Activated naive CD8-positive, alpha-beta T cell treated with anti-CD3 and anti-CD28 coated beads, Interleukin-2, amount 50 U/mL, for 16 hours (primary cell): ENCODE measurements at places on chromosomes 12 and 14.
A peak's percentile ranks its signal among the peaks of the same experiment; 100 is the strongest.

DNA sequence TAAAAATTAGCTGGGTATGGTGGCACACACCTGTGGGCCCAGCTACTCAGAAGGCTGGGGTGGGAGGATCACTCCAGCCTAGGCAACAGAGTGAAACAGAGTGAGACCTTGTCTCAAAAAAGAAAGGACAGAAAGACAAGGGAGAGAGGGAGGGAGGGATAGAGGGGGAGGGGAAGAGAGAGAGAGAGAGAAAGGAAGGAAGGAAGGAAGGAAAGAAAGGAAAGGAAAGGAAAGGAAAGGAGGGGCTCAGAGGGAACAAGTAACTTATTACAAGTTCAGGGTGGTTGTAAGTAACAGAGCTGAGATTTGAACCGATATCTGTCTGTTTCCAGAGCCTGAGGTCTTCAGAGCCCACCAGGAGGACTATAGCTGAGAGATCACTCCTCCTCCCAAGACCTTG lies 8.3 kb downstream of the IFFO1 start:
- DNase-seq, result no peak

GRCh38 chr14:79040790-79041189 lies 870.6 kb downstream of the NRXN3 start:
- DNase-seq, result no peak

- no peak for DNase-seq
Observed at GRCh38 chr12:84996759-84997158, 39.3 kb downstream of the TSPAN19 start.

- DNase-seq, result no peak
Observed at GRCh38 chr14:68112442-68112841, 292.9 kb downstream of the RAD51B start.

GRCh38 chr12:2129076-2129475 lies 76.3 kb downstream of the CACNA1C start:
- no peak for DNase-seq

GRCh38 chr14:64502887-64503433 lies 678 bp downstream of the ZBTB25 start:
- DNase-seq, result no peak

- DNase-seq, result no peak
Observed at GRCh38 chr14:72303930-72304329, 371.7 kb downstream of the RGS6 start.

DNA sequence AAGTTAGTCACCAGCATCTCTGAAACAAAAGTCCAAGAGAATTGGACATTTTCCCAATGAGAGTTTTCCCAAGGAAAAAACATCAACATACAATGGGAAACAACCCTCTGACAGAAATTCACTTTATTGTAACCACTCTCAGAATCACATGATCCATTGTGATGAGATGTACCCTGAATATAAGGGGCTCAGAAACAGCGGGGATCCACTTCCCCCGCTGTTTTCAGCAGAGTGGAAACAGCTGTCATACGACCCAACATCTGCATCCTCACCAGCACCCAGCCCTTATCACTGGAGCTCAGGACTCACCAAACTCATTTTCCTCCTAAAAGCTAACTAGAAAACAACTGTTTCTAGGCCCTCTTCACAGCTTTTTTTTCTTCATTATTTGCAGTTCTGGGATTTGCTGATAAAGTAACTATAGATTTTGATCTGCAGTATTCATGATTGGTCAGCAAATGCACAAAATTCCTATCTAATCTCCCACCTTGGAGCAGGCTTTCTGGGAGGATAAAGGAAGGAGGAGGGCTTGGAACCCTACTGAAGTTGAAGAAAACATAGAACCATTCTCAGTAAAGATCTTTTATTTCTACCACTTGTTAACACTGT lies 31.3 kb downstream of the CORO1C start:
- DNase-seq, result no peak

DNA sequence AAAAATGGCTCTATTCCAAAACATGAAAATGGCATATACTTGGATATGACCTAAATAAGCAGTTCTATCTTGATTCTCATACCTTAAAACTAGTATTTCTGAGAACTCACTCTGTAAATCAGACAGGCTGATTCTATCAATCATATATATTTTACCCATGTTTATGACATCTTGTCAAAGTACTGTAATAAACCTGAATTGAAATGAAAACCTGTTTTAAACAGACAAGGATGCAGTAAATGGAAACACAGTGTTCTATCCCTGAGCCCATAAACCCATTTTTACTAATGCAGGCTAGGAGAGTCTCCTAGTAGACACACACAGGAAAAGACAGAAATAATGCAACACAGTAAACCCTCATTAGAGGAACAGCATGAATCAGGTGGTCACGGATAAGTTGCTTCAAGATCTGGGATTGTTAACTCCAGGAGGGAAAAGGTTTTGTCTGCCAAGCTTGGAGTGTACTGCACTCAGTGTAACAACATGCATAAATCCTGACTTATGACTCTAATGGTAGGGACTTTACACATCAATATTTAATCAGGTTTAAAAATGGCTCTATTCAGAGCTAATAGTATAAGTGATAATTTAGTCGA lies 93.6 kb upstream of the CPNE8 start:
- no peak for DNase-seq

- no peak for DNase-seq
Observed at GRCh38 chr12:16184681-16185080, 92.8 kb downstream of the SLC15A5 start.

- no peak for DNase-seq
Observed at GRCh38 chr12:110533607-110534006, 31.5 kb downstream of the RAD9B start.

DNA sequence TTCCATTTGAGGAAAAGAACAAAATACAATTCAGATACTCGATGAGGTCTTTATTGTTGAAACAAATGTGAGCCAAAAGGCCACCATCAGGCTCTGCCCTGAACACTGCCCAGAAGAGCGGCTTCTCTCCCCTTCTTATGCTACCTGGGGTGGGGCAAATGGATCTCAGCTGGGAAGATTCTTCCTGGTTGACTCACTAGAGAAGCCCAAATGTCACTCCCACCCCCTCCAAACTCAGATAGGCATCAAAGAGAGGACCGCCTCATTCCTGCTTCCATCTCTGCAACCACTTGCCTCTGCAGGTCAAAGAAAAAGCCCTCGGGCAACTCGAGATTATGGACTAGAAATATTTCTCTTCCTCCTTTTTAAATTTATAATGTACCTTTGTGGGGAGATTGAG lies 55.8 kb downstream of the TBX3 start:
- DNase-seq, result no peak

DNA sequence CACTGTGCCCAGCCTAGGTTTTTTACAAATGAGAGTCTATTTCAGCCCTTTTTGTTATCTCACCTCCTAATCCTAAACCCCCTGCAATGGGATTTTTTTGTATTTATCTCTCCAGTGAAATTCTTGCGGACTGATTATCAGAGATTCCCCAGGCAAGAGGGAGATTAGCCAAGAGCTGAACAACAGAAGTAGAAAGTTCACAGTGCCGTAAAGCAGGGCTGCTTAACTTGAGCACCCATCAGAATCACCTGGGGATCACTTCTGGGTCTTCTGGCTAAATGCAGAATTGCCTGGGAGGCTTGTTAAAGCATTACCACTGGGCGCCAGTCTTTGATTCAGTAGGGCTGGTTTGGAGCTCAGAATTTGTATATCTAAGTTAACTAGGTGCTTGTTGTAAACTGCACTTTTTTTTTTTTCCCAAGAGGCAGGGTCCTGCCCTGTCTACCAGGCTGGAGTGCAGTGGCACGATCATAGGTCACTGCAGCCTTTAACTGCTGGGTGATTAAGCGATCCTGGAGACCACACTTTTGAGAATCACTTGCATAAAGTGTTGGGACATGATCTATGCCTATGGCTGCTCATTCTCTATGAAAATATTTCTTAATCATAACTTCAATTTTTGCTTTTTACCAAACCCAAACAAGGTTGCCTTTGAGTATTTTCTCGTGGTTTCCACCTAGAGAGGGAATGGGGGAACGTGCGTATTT lies 1.1 kb upstream of the DPPA3 start:
- DNase-seq, result no peak

- peak; percentile 47 for DNase-seq
Observed at GRCh38 chr12:75480469-75480949, at the start of gene GLIPR1. TSS of gene GLIPR1 (plus strand) at chr12:75480755. CDS start at chr12:75480881, 126 bp downstream.

DNA sequence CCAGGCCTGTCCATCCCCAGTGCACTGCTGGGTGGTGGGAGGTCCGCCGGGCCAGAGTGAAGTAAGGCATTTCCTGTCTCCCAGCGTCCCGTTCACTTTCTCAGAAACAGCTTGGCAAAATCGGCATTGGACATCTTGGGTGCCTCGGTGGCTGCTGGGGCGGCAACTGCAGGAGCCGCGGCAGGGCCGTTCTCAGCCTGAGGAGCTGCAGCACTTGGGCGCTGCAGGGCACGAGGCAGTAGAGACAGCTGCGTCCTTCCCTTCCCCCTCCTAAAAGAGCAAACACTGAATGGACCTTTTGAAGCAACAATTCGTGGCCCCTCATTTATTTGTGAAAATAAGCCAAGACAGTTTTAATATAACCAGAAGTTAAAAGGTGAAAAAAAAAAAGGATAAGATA lies 8.3 kb downstream of the FICD start:
- DNase-seq, result no peak

DNA sequence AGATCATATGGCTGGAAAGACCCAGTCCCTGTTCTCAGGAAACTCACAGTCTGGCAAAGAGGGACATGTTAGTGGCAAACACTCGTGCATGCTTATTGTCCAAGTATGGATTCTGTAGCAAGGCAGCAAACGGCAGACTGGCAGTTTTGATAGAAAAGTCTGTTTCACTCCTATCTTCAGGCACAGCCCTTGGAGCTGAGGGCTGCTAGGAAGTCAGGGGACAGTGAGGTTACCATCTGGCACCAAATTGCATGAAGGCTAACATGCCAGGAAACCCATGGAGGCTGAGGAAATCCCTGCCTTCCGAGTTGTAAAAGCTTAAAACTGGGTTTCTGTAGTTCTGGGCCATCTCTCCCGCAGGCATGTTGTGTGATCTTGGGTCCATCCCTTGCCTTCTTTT lies 32.9 kb downstream of the CALM1 start:
- no peak for DNase-seq

GRCh38 chr12:62135553-62136200 lies 124.5 kb upstream of the USP15 start:
- no peak for DNase-seq

DNA sequence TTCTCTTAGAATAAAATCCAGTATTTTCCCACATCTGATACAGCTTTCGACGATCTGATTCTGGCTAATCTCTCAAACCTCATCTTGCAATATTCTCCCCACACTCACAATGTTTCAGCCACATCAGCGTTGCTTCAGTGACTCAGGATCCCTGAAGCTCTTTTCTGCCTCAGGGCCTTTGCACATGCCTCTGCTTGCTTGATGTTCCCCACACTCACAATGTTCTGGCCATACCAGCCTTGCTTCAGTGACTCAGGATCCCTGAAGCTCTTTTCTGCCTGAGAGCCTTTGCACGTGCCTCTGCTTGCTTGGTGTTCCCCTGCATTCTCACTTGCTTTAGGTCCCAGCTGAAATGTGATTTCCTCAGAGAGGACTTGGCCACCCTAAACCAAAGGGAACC lies 2.6 kb downstream of the C12orf42 start:
- DNase-seq, result no peak

GRCh38 chr12:126247936-126248335 lies 1182.7 kb downstream of the AACS start:
- no peak for DNase-seq

DNA sequence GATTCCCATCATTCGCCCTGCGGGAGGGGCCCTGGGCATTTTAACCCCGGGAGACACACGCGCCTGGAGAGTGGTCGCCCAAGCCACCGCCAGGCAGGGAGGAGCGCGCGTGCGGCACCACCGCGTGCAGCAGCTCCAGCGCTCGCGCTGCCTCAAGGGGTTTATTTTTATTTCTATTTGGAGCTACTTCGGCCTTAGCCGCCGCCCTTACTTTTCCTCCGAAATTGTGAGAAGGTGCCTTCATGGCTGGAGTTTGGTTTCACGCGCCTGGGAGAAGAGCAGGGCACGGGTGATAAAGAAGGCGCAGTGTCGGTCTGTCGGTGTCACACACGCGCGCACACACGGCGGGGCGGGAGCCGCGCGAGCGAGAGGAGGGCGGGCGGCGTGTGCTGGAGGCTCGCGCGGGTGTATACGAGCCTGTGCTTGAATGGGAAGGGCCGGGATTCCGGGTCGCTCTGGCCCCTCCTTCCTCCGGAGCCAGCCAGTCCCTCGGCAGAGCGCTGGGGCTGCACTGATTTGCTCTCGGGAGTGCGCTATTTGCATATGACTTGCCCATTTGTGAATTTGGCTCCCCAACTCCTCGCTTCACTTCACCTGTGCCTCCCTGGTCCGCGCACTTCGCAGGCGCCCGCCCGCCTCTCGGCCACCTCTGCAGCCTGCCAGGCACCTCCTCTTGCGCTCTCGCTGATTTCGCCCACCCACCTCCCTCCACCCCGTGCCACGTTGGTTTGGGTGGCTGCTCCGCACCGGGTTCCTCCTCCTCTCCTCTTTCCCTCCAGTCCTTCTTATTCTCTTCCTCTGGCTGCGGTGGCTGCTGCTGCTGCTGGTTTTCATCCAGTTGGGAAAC lies 932.3 kb downstream of the DIO2 start:
- DNase-seq, result no peak

GRCh38 chr12:52907092-52907810 lies 2.4 kb upstream of the KRT8 start:
- no peak for DNase-seq

GRCh38 chr14:72828604-72829003 lies 65.3 kb downstream of the DPF3 start:
- DNase-seq, result no peak

DNA sequence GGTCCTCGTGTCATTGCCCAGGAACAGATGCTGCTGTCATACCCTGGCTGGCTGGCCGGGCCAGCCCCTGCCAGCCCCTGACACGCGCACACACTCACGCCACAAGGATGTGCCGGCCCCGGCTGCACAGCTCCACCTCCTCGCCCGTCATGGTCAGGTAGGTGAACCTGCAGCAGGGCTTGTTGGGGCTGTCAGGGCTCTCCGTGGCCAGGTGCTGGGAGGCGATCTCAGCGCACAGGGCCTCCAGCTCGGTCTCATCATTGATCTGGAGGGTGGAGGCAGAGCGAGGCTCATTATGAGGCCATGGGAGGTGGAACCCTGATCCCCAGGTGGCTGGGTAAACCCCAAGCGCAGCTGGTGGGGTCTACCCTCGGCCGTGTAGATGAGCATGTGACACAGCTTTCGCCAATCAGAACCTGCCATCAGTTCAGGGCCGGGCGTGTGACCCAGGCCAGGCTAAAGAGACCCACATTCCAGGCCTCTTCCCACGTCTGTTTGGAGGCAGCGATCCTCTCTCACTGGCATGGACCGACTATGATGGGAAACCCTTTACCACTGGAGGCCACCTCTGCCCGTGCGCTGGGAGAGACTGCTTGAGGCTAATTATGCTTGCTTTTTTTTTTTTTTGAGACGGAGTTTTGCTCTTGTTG lies 38.8 kb downstream of the TRAFD1 start:
- DNase-seq, result no peak

- DNase-seq, result no peak
Observed at GRCh38 chr14:21612324-21612723, 22.4 kb downstream of the OR10G2 start.

GRCh38 chr14:70801836-70802235 lies 7.5 kb downstream of the MAP3K9 start:
- DNase-seq, result no peak

- no peak for DNase-seq
Observed at GRCh38 chr12:109162551-109162950, 46.2 kb downstream of the ACACB start.
